ENCODE measurements at places on chromosomes 5 and 9. TPM values are rescaled to one million over a fixed set of nuclear protein-coding genes. Genes with fewer than 3 reads are reported as not detected.

Gene HARS1
- total RNA-seq, result 48.9 TPM

Gene ANKHD1
- total RNA-seq, result 60.6 TPM

Gene NINJ1
- 53.3 TPM for total RNA-seq

Gene MAPKAP1
- 42.4 TPM for total RNA-seq

Gene CCIN
- total RNA-seq, result not detected

Gene UBTD2
- total RNA-seq, result 7.1 TPM

Gene MYMK
- not detected for total RNA-seq

Gene FOXD4L3
- total RNA-seq, result not detected

Gene ZCCHC9
- total RNA-seq, result 12.2 TPM

Gene NSD1
- 30.4 TPM for total RNA-seq

All from left lobe of liver (tissue), 2 donors.